ENCODE measurements at places on chromosomes 12 and 14. TPM values are rescaled to one million over a fixed set of nuclear protein-coding genes. Genes with fewer than 3 reads are reported as not detected.

The ACOT6 gene
- not detected for total RNA-seq

The PSMA6 gene
- 437 TPM for total RNA-seq

The ZDHHC22 gene
- total RNA-seq, result not detected

The RFLNA gene
- not detected for total RNA-seq

The LARP4 gene
- 44.7 TPM for total RNA-seq

The LRIG3 gene
- not detected for total RNA-seq

The TBC1D30 gene
- total RNA-seq, result 0.19 TPM

The TM9SF1 gene
- total RNA-seq, result 14.7 TPM

The SERPINA9 gene
- total RNA-seq, result not detected

The TRMT61A gene
- 6.7 TPM for total RNA-seq

The STAB2 gene
- total RNA-seq, result not detected

The TMEM30B gene
- 3.0 TPM for total RNA-seq

The MYH6 gene
- total RNA-seq, result not detected

The EMP1 gene
- 4.0 TPM for total RNA-seq

Measured in activated naive CD4-positive, alpha-beta T cell treated with anti-CD3 and anti-CD28 coated beads for 36 hours (primary cell).